Amniotic epithelial cell (primary cell): ENCODE measurements at places on chromosomes 5 and 9.

DNA sequence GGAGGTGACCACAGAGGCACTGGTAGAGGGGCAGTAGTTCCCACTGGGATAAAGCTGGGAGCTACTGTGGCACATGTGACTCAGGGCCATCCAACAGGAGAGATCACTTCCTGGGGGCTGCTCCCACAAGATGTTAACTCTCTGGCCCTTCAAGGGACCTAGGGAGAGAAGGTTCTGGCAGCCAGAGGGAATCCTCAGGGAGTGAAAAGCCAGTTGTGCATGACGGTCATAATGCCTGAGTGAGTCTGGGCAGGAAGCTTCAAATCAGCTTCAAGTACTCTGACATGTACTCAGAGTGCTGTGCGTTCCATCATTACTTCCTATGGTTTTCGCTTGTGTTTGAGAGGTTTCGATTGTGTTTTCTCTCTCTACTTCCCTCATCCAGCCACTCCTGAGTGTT is 388.5 kb downstream of the GABRG2 start:
- no peak for DNase-seq

DNA sequence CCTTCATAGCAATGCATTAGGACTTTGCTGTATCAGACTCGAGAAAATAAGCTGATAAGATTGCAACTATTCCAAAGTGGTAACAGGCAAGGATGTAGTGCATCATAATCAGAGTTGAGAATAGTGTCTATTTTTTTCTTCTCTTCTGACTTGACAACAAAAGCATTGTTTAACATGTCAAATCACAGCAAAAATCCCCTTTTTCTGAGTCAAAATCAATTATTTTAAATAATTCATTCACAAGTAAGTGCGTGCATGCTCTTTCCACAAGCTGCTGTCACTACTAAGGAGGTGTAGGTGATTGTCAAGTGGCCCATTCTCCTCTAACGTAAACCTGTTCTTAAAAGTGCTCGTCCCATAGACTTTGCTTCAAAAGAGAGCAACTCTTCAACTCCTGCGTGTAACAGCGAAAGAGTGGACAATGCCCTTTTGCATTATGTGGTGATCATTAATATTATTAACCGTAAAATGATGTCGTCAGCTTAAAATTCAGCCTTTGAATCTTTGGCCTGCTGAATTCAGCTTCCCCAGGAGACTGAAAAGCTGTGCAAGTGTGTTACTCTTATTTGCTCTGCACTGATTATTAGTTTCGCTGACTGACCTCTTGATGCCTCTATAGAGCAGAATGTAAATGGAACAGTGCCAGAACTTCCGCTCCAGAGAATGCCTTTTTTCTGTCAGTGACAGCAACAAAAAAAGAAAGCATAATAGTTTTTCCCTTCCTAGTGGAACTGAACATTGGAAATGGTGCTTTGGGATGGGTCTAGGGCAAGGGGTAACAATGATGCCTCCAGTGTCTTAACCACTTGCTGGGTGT is 680.8 kb upstream of the SEMA6A start:
- DNase-seq, result no peak

DNA sequence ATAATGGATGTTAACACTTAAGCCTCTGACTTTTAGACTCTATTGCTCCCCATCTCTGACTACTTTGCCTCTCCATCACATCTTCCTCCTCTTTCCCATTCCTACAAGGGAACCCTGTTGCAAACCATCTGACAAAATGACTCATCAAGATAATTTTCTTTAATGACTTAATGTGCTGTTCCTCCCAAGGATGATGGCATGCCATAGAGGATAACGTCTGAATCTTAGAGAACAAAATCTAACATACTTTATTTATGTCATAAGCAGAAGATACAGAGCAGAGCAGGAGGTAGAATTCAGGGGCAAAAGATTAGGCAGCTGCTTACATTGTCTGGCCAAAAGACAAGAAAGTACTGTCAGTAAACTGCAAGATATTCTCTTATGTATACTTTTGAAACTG is 76.8 kb downstream of the FGF10 start:
- peak; percentile 7 for DNase-seq

GRCh38 chr5:118703241-118703640 is 285.1 kb downstream of the DTWD2 start:
- DNase-seq, result no peak

DNA sequence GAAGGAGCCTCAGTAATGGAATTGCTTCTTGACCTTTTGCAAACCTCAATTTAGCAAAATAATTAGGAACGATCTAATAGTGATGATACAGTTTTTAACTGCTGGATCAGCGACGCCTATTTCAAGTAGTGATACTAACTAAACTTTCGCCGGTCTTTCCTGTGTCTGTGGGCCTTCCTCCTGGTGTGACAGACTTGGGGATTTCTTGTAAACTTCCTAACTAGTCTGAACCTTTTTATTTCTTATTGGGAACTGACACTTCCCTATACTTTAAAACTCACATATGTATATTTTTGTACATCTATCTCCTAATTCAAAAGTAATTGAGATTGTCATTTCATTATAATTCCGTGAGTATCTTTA is 15.2 kb downstream of the ITGA1 start:
- no peak for DNase-seq

DNA sequence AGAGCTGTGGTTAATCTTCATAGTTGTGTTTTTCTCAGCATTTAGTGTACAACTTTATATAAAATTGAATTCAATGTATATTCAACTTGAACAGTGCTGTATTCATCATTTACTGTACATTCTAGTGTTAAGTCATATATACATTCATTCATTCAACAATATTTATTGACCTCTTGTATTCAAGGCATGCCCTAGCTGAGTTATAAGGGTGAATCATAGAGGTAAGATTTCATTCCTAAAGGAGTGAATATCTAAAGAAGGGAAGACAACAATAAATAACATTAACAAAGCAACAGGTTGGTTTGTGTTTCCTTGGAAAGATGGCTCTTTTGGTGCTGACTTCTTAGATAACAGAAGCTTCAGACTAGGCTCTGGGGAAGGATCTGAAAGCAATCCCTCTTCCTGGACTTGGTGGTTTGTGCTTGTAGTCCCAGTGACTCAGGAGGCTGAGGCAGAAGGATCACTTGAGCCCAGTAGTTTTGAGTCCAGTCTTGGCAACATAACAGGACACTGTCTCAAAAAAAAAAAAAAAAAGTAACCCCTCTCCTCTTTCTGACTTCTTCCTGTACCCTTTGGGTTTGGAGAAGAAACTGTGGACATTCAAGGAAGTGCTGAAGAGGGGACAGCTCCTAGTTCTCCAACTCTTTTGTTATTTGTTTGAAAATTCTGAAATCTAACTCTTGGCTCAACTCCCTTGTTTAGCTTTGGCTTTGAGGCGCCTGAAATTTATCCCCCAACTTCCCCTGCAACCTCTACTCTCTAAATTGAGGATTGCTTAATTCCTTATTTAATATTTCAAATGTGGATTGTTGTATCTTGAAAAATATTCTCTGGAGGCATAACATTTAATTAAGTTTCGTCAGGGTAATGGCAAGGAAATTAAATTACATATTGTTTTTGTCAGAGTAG is 80.2 kb downstream of the OSTF1 start:
- peak; percentile 29 for DNase-seq

- no peak for DNase-seq
These were observed 274.9 kb downstream of the GADD45G start for GRCh38 chr9:89879701-89880100.

DNA sequence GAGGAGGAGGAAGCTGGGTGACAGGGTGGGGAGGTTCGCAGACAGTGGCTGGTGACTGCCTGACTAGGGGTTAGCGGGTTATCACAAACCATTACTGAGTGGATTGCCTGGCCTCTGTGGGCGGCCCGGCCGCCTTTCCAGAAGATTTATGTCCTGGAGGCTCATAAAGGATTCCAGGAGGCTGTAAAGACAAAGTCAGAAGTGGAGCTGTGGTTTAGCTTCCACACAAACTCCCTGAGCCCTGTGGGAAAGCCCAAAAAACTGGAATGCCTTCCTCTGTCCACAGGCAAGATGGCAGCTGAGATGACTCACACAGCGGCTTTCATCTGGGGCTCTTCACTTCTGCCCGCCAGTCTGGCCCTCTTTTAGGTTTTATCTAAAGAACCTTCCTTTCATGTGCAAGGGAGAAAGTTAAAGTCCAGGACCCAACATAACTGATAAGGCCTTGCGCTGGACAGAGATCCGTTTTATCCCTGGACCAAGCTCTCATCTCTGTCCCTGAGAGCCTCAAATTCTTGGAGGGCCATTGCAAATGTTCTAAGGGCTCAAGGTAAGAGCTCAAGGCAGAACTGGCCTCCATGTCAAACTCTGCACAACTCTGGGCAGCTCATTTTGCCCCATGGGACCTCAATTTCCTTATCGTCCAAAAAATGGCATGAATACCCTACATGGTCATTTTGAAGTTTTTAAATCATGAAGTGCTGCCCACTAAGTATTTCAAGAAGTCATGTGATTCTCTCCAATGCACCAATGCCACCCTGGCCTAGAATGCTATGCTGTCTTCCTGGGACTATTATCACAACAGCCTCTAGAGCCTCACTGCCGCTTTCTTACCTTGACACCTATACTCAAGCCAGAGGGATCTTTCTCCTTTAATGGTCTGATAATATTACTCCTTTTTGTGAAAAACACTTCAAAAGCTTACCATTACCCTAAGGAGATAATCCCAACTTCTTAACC is 249.4 kb upstream of the TRIM32 start:
- peak; percentile 94 for DNase-seq

- DNase-seq, result no peak
These were observed 9.2 kb upstream of the SEMA6A start for GRCh38 chr5:116583862-116584222.

DNA sequence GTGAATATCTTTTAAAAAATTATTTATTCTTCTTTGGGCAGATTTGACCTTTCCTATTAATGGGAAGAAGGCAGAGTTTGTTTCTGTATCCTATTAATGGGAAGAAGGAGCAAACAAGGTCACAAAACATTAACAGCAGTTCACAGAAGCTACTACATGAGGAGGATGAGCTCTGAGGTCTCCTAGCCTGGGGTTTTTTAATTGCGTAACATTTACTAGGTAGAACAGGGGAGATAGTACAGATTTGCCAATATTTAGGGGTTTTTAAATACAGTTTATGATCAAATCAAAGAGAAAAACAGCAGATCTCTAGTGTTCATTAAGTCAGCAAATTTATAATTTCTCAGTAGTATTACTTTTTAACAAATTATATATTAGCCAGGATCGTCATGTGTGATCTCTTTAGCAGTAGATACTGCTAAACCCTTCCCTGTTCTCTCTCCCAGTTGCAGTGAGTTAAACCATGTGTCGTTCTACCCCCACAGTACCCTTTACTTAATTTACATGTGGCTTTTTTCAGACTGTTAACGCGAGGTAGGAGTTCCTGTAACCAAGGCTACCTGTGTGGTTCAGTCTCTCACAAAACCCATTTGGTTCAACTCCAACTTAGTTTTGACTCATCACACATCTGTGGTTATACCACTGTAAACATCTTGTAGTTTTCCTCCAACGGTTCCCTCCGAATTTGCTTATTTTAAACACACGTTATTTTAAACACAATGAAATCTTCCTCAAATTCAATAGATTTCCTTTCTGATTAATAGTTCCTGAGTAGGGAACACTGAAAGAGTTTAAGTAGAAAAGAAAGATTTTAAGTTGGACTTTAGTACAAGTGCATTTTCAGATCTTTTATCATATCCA is 13.3 kb downstream of the SLC25A46 start:
- DNase-seq, result peak; percentile 80

DNA sequence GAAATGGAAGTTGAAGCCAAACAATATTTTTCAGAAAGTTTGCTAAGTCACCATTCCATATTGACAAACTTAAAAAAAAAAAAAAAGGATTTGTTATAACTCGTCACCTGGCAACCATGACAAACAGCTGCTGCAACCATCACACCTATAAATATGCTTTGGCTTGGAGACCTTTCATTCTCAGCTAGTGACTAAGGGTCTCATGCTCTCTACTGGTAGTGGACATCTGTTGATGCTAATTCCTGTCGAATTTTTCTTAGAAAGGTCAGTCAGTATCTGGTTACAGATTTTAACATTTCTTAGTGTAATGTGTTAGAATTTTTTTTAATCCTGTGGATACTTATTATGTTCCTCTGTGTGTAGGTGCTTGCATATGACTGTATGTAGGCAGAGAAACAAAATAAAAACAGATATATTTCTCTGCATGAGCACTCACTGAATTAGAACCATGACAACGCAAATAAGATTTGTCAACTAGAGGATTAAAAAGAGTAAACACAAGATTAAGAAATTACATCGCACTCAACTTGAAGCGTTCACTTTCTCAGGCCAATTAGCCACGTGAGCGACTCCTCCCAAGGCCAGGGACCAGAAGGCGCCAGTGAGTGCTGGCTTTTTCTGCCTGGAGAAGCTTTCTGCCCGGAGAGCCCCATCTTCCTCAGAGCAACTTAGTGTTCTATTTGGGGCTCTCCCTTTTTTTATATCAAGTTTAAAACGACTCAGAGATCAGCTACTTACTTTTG is 27.0 kb upstream of the ZNF622 start:
- peak; percentile 33 for DNase-seq

GRCh38 chr5:10111571-10111970 is 138.1 kb downstream of the ATPSCKMT start:
- DNase-seq, result peak; percentile 32

DNA sequence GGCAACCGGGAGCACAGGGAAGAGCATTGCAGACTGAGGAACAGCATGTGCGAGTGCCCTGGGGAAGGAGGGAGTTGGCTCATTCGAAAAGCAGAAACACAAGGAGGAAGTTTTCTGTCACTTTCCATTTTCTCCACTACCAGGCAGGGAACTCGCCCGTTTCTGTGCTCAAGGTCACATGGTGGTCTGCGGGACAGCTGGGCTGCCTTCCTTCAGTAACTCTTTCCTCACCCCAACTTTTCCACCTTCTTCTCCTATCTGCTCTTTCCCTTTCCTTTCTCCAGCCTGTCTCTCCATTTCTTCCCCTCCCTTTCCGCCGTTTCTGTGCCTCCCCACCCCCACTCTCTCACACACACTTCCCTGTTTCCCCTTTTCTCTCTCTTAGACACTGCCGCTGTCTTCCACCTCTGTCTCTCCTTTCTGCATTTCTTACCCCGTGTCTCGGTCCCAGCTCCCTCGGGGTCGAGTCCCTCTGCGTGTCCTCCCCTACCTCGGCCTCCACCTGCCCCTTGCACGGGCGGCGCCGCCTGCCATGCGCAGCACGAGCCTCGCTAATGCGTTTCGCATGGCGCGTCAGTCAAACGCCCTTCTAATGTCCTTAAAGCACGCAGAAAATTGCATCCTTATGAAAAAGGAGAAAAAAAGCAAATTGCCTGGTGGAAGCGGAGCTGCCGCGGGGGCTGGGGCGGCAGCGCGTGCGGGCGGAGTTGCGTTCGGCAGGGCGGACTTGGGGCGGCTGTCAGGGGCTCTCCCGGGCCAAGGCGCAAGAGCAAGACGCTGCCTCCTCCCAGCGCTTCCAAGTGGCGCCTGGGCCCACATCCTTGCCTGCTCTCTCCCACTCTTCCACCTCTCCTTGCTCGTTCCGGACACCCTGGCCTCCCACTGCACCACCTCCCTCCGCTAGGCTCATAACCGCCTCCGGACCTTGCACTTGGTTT is 9.5 kb downstream of the BARX1 start:
- DNase-seq, result no peak

DNA sequence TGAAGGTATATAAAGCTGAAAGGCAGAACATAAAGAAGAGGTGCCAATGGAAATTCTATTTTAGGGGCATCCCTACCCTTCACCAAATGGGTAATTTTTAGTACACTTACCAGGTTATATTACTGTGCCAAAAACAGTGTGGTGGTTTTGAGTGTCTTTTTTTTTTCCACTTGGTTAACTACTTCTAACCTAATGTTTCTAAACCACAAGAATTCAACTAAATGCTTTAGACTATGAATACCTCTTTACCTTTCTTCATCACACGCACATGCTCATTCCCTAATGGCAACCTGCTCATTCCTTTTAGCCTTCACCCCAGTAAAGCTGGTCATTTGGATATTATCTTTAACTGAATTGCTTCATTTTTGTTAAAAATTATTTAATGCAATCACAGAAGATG is 215.6 kb downstream of the PIK3R1 start:
- no peak for DNase-seq

GRCh38 chr5:149079883-149080282 is 17.0 kb upstream of the SH3TC2 start:
- peak; percentile 42 for DNase-seq
